Pancreas (tissue), 10 donors: ENCODE measurements at places on chromosomes 12 and 14.

DNA sequence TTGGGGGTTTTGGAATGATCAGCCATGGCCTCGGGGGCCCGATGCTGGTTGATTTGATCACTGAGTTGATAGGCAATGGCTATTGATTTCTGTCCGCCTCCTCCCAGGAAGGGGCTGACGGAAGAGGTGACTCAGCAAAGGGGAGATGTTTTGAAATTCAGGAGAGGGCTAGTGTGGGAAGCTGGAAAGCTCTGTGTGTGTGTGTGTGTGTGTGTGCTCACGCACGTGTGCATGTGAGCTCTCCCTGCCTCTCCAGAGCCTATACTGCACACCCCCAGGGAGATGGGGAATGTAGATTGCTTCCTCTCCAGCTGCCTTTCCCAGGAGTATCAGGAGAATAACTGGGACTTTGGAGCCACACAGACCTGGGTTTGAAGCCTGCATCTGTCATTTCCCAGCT lies 184.9 kb upstream of the MYL2 start:
- no peak for DNase-seq
- no peak overlapping the region for H3K27ac ChIP-seq
- H3K4me3 ChIP-seq, result no peak overlapping the region
- H3K27me3 ChIP-seq, result no peaks in the 10 kb centered on the region
- H3K36me3 ChIP-seq, result no peaks in the 10 kb centered on the region

- no peak overlapping the region for H3K27ac ChIP-seq
- no peaks in the 10 kb centered on the region for H3K27me3 ChIP-seq
- no peak overlapping the region for H3K4me3 ChIP-seq
- no peaks in the 10 kb centered on the region for H3K4me1 ChIP-seq
- H3K36me3 ChIP-seq, result no peaks in the 10 kb centered on the region
Observed at GRCh38 chr12:32149489-32149888, 42.8 kb downstream of the BICD1 start.

- H3K4me1 ChIP-seq, result no peaks in the 10 kb centered on the region
- DNase-seq, result no peak
- H3K36me3 ChIP-seq, result no peaks in the 10 kb centered on the region
- peak within 1 kb of the TSS; percentile 19 for H3K4me3 ChIP-seq
- no peak within 1 kb of the TSS for H3K27ac ChIP-seq
- no peaks in the 10 kb centered on the region for H3K27me3 ChIP-seq
Observed at GRCh38 chr12:57632958-57633840, at the start of gene B4GALNT1. B4GALNT1 (minus strand) TSS chr12:57633201; CDS start chr12:57632132, 1,069 bp downstream.

- H3K36me3 ChIP-seq, result no peaks in the 10 kb centered on the region
- no peaks in the 10 kb centered on the region for H3K27me3 ChIP-seq
- no peak overlapping the region for H3K4me3 ChIP-seq
- no peak overlapping the region for H3K27ac ChIP-seq
Observed at GRCh38 chr14:70183991-70184390, 4.8 kb downstream of the SLC8A3 start.

GRCh38 chr12:47785887-47786661 lies 13.0 kb downstream of the SLC48A1 start:
- no peak overlapping the region for H3K27ac ChIP-seq
- peaks cover 15% of the 10 kb centered on the region for H3K36me3 ChIP-seq
- H3K27me3 ChIP-seq, result no peaks in the 10 kb centered on the region
- no peak for DNase-seq
- no peaks in the 10 kb centered on the region for H3K4me1 ChIP-seq

GRCh38 chr14:80212023-80212397 lies 706 bp upstream of the DIO2 start:
- no peaks in the 10 kb centered on the region for H3K4me1 ChIP-seq
- no peak overlapping the region for H3K27ac ChIP-seq
- no peak for DNase-seq

- no peak overlapping the region for H3K4me3 ChIP-seq
- H3K36me3 ChIP-seq, result no peaks in the 10 kb centered on the region
- no peak overlapping the region for H3K27ac ChIP-seq
Observed at GRCh38 chr12:26359576-26359975, 164.2 kb downstream of the SSPN start.

DNA sequence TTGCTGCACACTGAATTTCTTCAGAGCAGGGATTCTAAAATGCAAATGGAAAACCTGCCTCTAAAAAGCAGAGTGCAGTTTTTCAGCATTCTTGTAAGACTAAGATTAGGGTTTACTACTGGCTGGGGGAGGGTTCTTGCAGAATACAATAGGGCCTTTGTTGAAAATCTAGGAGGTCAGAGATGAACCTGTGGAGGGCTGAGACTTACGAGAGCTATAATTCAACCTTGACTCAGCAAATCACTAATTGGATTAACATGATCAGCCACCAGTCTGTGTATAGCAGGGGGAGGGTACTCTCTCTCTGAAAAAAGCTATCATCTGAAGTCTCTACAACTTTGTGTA lies 92.6 kb upstream of the HIF1A start:
- H3K36me3 ChIP-seq, result no peaks in the 10 kb centered on the region
- no peaks in the 10 kb centered on the region for H3K27me3 ChIP-seq
- H3K4me3 ChIP-seq, result no peak overlapping the region
- peaks cover 5% of the 10 kb centered on the region for H3K4me1 ChIP-seq
- H3K27ac ChIP-seq, result no peak overlapping the region
- DNase-seq, result no peak

DNA sequence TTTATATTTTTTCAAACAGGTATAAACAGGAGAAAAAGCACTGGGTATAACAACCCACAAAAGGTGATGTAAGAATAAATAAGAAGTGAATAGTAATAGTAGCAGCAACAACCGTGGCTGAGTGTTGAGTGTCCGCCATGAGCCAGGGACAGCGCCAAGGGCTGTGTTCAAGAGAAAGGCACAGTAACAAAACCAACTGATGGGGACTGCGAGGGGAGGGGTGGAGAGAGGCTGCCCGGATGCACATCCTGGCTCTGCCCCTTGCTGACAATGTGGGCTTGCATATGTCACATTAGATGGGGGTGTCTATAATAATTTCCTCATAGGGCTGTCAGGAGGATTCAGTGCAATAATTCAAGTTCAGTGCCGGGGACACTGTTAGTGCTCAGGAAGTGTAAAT lies 912.4 kb downstream of the VRK1 start:
- no peak for DNase-seq
- H3K27ac ChIP-seq, result no peak overlapping the region
- H3K36me3 ChIP-seq, result no peaks in the 10 kb centered on the region

DNA sequence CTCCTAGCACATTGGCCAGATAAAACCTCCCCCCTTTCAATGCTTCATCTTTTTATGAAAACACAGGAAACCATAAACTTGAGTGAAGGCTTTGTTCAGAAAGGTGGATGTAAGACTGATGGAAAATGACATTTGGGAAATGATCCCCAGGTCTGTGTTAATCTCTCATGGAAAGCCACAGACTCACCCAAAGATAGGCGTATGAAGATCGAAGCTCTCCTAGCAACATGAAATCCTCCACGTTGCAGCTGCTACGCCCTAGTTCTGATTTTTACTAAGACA lies 63.4 kb upstream of the PTGR2 start:
- no peak overlapping the region for H3K4me3 ChIP-seq
- DNase-seq, result no peak
- H3K4me1 ChIP-seq, result peaks cover 29% of the 10 kb centered on the region
- H3K36me3 ChIP-seq, result no peaks in the 10 kb centered on the region
- H3K27me3 ChIP-seq, result no peaks in the 10 kb centered on the region
